Right atrium auricular region (tissue), 2 donors: ENCODE measurements at places on chromosomes 5 and 9. TPM values are rescaled to one million over a fixed set of nuclear protein-coding genes. Genes with fewer than 3 reads are reported as not detected.

The PALM2AKAP2 gene
- 61.1 TPM for total RNA-seq

The NUDT2 gene
- total RNA-seq, result 17.6 TPM

The NR4A3 gene
- 15.8 TPM for total RNA-seq

The IRX2 gene
- total RNA-seq, result 0.83 TPM

The PCDHGC4 gene
- 1.5 TPM for total RNA-seq

The CTNNA1 gene
- total RNA-seq, result 288 TPM

The CFAP90 gene
- total RNA-seq, result not detected

The C5orf34 gene
- 0.51 TPM for total RNA-seq

The CYLC2 gene
- total RNA-seq, result not detected

The MTRR gene
- total RNA-seq, result 31.3 TPM

The HTR1A gene
- not detected for total RNA-seq

The PCDHA6 gene
- total RNA-seq, result 0.82 TPM

The MYOZ3 gene
- total RNA-seq, result 2.0 TPM

The CDHR2 gene
- 0.12 TPM for total RNA-seq

The EIF4E1B gene
- total RNA-seq, result not detected

The FBP2 gene
- not detected for total RNA-seq

The ANGPTL2 gene
- 55.8 TPM for total RNA-seq

The REEP2 gene
- total RNA-seq, result 28.4 TPM

The CBY3 gene
- not detected for total RNA-seq

The LECT2 gene
- total RNA-seq, result not detected

The ACTBL2 gene
- 0.12 TPM for total RNA-seq

The IL33 gene
- 21.3 TPM for total RNA-seq

The SLC25A2 gene
- not detected for total RNA-seq

The DUSP1 gene
- total RNA-seq, result 804 TPM

The CACNA1B gene
- total RNA-seq, result 0.04 TPM

The ST8SIA4 gene
- 2.4 TPM for total RNA-seq

The RNF20 gene
- total RNA-seq, result 22.7 TPM

The C9orf153 gene
- 0.28 TPM for total RNA-seq

The GRIA1 gene
- total RNA-seq, result 1.2 TPM

The MARVELD2 gene
- total RNA-seq, result 1.6 TPM

The ARHGEF37 gene
- 13.7 TPM for total RNA-seq

The HTR4 gene
- 7.9 TPM for total RNA-seq

The VAV2 gene
- 6.0 TPM for total RNA-seq

The CDX1 gene
- total RNA-seq, result not detected

The ADAMTS13 gene
- 2.4 TPM for total RNA-seq

The FBLL1 gene
- 0.43 TPM for total RNA-seq

The SOX30 gene
- not detected for total RNA-seq

The PLPPR1 gene
- total RNA-seq, result not detected

The TMEM215 gene
- total RNA-seq, result not detected

The IL5 gene
- total RNA-seq, result not detected

The RNF208 gene
- total RNA-seq, result 7.9 TPM

The RAPGEF6 gene
- 14.0 TPM for total RNA-seq
